Umbilical cord (tissue), 2 donors: ENCODE measurements at places on chromosomes 3 and 15. TPM values are rescaled to one million over a fixed set of nuclear protein-coding genes. Genes with fewer than 3 reads are reported as not detected.

The MAGEF1 gene
- 29.4 TPM for total RNA-seq

The REC114 gene
- not detected for total RNA-seq

The MOBP gene
- total RNA-seq, result 1.9 TPM

The LAMB2 gene
- total RNA-seq, result 753 TPM

The GOLGA8T gene
- not detected for total RNA-seq

The GOLGA8H gene
- not detected for total RNA-seq

The KCNMB3 gene
- 8.2 TPM for total RNA-seq

The CILP gene
- total RNA-seq, result 70.3 TPM

The ATP1B3 gene
- 34.7 TPM for total RNA-seq

The COL6A6 gene
- 1.9 TPM for total RNA-seq

The MCTP2 gene
- total RNA-seq, result 122 TPM

The SPINK8 gene
- not detected for total RNA-seq

The RASGRP1 gene
- total RNA-seq, result 4.6 TPM

The KNG1 gene
- total RNA-seq, result 1.4 TPM

The P2RY13 gene
- 5.5 TPM for total RNA-seq

The ZPLD1 gene
- 3.6 TPM for total RNA-seq

The MKRN3 gene
- 13.5 TPM for total RNA-seq

The CRABP1 gene
- 7.7 TPM for total RNA-seq

The CEP19 gene
- 7.2 TPM for total RNA-seq

The PRSS50 gene
- total RNA-seq, result not detected

The SEMA3B gene
- total RNA-seq, result 29.4 TPM

The TEX9 gene
- total RNA-seq, result 10.4 TPM

The SEMA7A gene
- total RNA-seq, result 23.1 TPM

The ROPN1 gene
- total RNA-seq, result 1.4 TPM

The ARGFX gene
- 16.1 TPM for total RNA-seq

The PRR20G gene
- total RNA-seq, result 3.9 TPM

The ERC2 gene
- 33.5 TPM for total RNA-seq

The CCDC54 gene
- total RNA-seq, result 1.4 TPM

The SLC12A8 gene
- total RNA-seq, result 29.4 TPM

The VILL gene
- total RNA-seq, result 19.5 TPM

The APEH gene
- total RNA-seq, result 66.7 TPM

The CCR8 gene
- total RNA-seq, result 18.3 TPM

The SSUH2 gene
- total RNA-seq, result 3.9 TPM

The AVEN gene
- total RNA-seq, result 29.4 TPM

The GRAMD2A gene
- total RNA-seq, result 1.9 TPM

The ZNF662 gene
- 10.4 TPM for total RNA-seq

The RBMS3 gene
- 195 TPM for total RNA-seq

The TMEM108 gene
- total RNA-seq, result 6.0 TPM

The ITGA11 gene
- 84.5 TPM for total RNA-seq

The STRA6 gene
- total RNA-seq, result 35.6 TPM

The ADAMTSL3 gene
- total RNA-seq, result 11.6 TPM
